ENCODE measurements at places on chromosomes 6 and 20.

GRCh38 chr6:13261464-13261994 lies 66.8 kb downstream of the TBC1D7 start:
- no peak for DNase-seq

DNA sequence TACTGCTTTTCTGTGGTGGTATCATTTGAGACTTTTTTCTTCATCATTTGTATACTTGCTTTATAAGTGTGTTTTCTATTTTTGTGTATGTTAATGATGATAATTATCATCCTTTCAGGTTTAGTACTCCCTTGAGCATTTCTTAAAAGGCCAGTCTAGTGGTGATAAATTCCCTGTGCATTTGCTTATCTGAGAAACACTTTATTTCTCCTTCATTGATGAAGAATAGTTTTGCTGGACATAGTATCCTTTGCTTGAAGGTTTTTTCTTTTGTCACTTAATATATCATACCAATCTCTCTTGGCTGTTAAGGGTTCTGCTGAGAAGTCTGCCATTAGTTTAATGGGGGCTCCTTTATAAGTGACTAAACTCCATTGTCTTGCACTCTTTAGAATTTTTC lies 123.2 kb upstream of the IRAK1BP1 start:
- no peak for DNase-seq

GRCh38 chr20:63461104-63461763 lies 11.2 kb downstream of the KCNQ2 start:
- DNase-seq = no peak

DNA sequence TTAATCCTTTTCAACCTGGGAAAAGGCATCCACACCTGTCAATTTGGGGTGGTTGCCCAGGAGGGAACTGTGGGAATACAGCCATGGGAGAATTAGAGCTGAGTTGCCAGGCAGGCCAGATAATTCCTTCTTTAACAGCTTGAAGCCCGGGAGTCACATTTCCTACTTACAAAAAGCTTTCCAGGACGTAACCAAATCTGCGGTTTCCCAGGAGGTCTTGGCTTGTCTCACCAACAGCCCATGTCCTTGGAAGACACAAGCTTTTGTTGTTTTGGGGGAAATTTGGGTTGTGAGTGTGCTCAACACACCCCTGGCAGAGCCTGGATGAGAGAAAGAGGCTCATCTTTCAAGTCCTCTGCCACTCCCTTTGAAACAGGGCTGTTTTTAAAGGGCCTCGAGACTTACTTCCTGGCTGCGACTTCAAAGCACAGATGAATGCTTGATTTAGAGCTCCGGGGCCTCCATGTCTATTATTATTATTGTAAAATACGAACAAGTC lies 465.9 kb upstream of the BTBD3 start:
- DNase-seq = no peak

DNA sequence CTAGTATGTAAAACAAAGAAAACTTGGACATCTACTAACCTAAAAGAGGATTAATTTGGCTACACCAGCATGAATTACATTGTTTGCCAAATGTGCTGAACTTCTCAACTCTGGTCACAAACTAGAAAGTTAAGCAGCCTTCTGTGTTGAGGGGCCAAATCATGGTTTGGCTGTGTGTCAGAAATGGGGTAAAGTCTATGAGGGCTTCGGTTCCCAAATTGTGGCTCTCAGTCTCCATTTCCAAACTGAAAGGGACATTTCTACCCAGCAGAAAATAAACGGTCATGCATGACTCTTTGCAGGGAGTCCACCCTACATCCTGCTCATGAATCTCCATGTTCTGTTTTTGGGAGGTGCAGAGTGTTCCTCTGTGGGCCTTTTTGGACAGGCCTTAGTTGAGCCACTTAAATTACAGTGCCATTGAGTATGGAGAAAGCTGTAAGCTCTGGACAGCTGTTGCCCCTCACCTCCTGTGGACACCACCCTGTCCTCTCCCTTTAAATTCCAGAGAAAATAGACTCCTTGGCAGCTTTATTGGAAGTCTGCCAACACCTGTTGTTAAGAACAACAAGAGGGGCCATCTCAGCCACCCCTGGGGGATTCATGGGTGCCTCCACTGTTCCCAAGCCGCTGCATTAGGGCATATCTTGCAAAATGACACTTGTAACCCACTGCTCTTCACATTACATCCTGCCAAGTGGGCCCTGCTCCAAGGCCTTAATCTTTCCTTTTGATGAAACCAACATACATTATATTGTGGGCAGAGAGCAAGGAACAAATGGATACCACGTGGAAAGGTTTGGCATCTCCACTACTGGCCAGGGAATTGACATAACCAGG lies 27.5 kb upstream of the SNRPC start:
- DNase-seq = no peak

- no peak for DNase-seq
Observed at GRCh38 chr6:84774157-84774984, 10.0 kb upstream of the TBX18 start.

DNA sequence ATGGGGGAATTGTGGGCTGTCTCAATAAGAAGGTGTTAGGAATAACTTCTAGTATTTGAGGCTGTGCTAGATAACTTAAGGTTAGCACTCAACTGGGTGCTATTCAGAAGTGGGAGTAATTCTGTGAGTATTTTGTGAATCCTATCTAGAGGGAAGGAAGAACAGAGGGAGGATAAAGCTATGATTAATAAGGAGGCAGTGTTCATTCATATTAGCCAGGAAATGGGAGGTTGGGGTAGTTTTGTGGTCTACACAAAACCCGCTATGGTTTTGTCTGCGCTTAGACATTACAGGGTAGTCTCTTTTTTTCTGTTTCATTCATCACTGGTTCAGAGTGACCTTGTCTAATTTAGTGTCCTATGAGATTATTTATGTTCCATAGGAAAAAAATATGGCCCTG lies 341.0 kb downstream of the ARHGAP18 start:
- no peak for DNase-seq

- DNase-seq = no peak
Observed at GRCh38 chr6:148288541-148288940, 54.1 kb upstream of the SASH1 start.

GRCh38 chr6:77011929-77012545 lies 451.3 kb downstream of the HTR1B start:
- no peak for DNase-seq

DNA sequence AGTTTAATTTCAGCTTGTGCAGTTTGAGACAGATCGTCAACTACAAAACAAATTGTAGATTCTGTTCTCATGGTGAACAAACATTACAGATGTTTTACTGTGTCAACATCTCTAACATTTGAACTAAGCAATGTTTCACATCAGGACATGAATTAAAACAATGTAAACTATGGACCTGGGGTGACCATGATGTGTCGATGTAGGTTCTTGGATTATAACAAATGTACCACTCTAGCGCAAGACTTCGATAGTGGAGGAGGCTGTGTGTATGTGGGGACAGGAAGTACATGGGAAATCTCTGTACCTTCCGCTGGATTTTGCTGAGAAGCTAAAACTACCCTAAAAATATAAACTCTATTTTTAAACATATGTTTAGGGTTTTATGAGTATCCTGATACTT lies 17.1 kb downstream of the HIVEP2 start:
- DNase-seq = no peak

GRCh38 chr6:30882759-30883684 lies 1.3 kb upstream of the DDR1 start:
- DNase-seq = no peak

GRCh38 chr6:16430391-16431089 lies 192.2 kb downstream of the GMPR start:
- no peak for DNase-seq

GRCh38 chr6:41643899-41644269 lies 5.6 kb downstream of the MDFI start:
- DNase-seq = no peak

DNA sequence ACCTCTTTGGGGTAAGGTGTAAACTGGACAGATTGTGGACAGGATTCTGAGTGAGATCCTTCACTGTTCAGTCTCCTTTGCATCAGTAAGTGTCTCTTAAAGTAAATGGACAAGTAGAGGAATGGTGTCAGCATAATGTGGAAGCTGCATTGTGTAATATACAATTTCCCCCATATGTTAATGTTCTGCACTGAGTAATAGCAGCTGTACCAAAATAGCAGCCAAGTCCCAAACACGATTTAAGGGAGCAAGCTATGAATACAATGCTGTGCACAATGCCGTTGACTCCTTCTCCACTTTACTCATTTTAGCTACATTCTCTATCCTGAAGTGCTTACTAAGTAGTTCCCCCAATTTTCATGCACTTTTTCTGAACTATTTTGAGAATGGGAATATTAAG lies 21.1 kb upstream of the TRIM26 start:
- no peak for DNase-seq

GRCh38 chr6:25053875-25054371 lies 118.2 kb upstream of the RIPOR2 start:
- no peak for DNase-seq

- no peak for DNase-seq
Observed at GRCh38 chr20:50115041-50115512, 2.1 kb upstream of the UBE2V1 start.

- DNase-seq = no peak
Observed at GRCh38 chr6:11067348-11067747, 23.2 kb upstream of the ELOVL2 start.

DNA sequence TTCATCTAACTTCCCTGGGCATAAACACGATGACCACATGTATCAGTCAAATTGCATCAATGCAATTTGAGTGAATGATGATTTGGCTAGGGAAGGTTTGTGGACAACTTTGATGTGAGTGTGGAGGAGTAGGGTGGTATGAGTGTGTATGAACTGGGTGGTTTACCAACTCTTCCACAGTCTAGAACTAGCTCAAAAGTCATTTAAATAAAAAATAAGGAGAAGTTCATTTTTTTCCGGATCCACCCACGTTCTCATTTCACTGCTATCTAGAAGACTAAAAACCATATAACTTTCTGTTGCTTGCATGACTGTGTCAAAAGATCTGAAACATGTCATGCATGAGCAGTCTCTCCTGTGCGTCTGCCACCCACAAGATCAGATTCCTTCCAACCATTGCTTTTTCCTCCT lies 23.6 kb downstream of the SLC35D3 start:
- DNase-seq = no peak

- no peak for DNase-seq
Observed at GRCh38 chr20:43746344-43747137, 19.7 kb upstream of the GTSF1L start.

GRCh38 chr6:167898673-167899311 lies 72.1 kb downstream of the AFDN start:
- DNase-seq = no peak

DNA sequence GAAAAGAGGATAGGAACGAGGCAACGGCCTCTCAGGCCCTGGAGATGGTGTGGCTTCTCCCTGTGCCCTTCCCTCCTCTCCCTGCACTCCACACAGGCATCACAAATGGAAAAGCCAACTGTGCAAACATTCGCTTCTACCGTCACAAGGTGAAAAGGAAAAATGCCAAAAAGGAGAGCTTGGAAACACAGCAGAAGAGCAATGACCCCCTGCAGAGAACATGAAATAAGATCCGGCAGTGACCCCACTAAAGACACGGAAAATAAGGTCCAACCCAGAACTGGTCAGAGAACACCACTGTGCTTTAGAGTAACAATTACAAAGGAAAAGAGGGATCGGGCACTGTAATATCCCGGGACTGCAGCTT lies 63.0 kb downstream of the SLC22A23 start:
- DNase-seq = no peak

DNA sequence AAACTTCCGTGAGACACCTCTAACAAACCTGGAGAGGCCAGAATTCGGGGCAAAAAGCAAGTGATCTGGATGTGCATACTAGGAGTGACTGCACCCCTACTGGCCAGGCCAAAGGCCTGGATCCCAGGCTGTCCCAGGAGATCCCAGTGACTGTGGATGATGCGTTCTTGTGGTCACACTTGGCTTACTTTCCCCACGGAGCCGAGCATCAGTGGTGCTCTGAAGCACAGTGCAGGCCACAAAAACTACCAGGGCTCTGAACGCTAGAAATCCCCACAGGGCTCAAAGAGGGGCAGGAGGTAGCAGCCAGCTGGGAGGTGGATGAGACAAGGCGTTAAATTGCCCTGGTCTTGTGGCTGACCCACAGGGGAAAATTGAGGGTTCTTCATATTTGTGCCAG lies 7.1 kb downstream of the TRIM26 start:
- DNase-seq = no peak

DNA sequence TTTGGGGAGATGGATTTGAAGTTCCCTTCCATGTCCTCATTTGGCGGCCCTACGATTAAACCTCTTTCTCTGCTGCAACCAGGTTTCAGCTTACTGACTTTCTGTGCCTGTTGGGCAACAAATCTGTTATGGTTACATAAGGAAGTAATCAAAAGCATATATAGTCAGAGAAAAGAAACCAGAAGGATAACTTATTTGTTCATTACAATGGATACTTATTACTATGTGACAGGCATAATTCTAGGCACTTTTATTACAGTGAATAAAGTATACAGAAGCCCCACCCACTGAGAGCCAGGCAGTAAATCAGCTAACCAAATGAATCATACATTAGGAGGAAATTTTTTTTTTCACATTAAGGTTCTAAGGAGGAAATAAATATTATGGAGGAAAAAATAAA lies 9.6 kb upstream of the TRIM31 start:
- DNase-seq = no peak

DNA sequence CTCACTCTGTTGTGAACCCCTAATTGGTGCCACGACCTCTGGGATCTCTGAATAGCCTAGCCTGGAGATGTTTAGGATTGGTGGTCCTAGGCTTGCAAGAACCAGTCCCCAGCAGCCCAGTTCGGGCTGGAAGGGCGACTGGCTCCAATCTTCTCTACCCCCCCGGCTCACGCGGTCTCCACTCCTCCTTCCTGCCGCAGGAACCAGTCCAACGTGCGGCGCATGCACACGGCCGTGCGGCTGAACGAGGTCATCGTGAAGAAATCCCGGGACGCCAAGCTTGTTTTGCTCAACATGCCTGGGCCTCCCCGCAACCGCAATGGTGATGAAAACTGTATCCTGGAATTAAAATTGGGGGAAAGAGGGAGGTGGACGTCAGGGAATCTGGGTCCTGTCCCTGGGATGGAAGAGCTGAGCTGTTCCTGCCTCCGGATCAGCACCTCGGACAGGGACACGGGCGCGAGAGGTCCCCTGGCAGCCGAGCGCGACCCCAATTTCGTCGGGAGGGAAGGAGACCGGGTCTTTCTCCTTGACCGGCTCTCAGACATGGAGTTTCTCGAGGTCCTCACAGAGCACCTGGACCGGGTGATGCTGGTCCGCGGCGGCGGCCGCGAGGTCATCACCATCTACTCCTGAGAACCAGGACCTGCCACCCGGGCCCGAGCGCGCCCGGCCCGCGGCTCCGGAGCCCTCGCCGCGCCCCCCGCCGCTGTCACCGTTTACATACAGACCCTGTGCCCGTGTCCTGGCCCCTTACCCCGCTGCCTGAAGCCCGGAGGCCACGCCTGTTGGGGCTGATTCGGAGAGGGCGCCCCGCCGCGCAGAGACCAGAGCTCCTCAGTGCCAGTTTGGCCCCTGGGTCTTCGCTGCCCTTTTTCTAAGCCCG lies 28.2 kb downstream of the SLC12A5 start:
- no peak for DNase-seq
